HS-5 (cell line): ENCODE measurements at places on chromosomes 4 and X.

DNA sequence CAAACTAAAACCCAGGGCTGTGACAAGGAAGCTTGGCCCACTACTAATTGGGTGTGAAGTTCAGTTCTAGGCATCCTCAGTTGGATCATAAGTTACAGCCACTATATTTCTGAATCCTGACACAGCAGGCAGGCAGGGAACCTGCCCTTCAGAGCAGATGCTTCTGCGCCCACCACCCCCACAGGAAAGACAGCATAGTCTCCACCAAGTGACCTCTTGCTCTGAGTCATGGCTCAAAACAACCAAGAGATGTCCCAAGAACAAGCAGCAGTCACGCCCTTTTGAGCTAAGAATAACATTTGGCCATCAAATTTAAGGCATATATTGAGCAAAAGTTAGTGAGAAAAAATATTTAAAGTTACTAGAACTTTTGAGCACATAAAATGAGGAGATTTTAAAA, 170.7 kb upstream of the SMARCAD1 start:
- peak; percentile 15 for DNase-seq

GRCh38 chr4:57249083-57249482, 138.9 kb upstream of the IGFBP7 start:
- DNase-seq = peak; percentile 10

GRCh38 chrX:38060331-38060878, 54.1 kb downstream of the SYTL5 start:
- no peak for DNase-seq

DNA sequence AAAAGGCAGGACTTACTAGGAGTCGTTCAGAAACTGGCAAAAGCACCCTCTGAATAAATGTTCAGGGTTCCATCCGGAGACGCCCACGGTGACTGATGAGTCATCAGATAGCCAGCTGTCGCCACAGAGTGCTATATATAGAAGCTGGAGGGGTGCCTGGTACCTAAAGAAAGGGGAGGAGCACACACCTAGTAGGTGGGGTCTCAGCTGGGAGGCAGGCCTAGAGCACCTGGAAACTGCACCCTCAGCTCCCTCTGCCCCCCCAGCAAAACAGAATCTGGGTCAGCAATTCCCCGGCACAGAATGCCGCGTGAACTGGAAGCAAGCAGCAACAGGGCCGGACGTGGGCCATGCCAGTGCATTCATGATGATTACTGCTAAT, 242.0 kb downstream of the BCOR start:
- no peak for DNase-seq

- no peak for DNase-seq
Measured at GRCh38 chr4:101355246-101355645, 7.9 kb upstream of the PPP3CA start.

- no peak for DNase-seq
Measured at GRCh38 chr4:144582975-144583374, 63.0 kb upstream of the HHIP start.

- DNase-seq = no peak
Measured at GRCh38 chr4:8129136-8129535, 29.5 kb downstream of the ABLIM2 start.

DNA sequence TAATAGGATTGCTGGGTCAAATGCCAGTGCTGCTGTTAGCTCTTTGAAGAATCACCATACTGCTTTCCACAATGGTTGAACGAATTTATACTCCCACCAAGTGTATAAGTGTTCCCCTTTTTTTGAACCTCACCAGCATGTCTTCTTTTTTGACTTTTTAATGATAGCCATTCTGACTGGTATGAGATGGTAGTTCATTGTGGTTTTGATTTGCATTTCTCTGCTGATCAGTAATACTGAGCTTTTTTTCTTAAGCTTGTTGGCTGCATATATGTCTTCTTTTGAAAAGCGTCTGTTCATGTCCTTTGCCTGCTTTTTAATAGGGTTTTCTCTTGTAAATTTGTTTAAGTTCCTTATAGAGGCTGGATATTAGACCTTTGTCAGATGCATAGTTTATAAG, 14.8 kb downstream of the USP38 start:
- no peak for DNase-seq

DNA sequence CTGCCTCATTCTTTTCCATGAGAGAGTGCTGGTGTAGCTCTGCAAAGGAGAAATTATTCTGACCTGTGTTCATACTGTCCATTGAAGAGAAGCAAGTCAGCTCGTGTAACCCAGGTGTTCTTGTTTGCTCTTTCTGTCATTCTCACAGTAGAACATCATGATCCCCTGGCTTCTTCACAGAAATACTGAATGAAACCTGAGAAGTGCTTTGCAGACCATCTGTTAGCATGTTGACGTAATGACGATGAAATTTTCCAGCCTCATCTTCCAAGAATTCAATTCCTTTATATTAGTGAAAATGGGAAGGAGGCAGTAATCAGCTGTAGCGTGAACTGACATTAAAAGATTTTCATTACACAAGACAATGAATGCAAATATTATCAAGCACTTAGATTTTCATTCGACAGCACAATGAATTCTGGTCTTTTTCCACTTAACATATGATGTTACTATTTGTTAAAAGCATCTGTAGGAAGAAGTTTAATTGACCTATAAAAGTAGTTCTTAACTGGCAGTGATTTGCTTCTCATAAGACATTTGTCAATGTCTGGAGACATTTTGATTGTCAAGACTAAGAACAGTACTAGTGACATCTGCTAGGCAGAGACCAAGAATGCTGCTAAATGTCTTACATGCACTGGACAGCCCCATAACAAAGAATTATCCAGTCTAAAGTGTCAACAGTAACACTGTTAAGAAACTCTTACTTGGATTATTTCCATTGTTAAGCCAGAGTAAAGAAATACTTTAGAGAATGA, 246.3 kb downstream of the BANK1 start:
- peak; percentile 25 for DNase-seq

GRCh38 chr4:166064721-166065120, 191.7 kb downstream of the TLL1 start:
- no peak for DNase-seq

GRCh38 chr4:76765473-76766183, 132.3 kb downstream of the SOWAHB start:
- DNase-seq = no peak

DNA sequence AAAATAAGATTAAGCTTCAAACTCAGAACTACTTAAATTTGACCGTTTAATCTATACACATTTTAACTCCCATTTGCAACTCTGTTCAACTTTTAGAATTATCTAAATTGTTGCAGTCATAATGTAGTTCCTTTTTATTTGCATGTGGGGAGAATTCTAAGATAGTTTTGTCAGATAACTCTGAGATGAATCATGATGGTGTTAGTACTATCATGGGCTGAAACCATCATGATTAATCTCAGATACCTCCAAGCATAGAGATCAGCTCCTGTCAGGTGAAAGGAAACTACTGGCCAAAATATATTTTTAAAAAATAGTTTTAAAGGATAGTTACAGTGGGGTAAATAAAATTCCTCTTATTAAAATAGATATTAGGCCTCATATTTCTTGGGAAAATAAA, 39.0 kb downstream of the FBXO8 start:
- DNase-seq = no peak

DNA sequence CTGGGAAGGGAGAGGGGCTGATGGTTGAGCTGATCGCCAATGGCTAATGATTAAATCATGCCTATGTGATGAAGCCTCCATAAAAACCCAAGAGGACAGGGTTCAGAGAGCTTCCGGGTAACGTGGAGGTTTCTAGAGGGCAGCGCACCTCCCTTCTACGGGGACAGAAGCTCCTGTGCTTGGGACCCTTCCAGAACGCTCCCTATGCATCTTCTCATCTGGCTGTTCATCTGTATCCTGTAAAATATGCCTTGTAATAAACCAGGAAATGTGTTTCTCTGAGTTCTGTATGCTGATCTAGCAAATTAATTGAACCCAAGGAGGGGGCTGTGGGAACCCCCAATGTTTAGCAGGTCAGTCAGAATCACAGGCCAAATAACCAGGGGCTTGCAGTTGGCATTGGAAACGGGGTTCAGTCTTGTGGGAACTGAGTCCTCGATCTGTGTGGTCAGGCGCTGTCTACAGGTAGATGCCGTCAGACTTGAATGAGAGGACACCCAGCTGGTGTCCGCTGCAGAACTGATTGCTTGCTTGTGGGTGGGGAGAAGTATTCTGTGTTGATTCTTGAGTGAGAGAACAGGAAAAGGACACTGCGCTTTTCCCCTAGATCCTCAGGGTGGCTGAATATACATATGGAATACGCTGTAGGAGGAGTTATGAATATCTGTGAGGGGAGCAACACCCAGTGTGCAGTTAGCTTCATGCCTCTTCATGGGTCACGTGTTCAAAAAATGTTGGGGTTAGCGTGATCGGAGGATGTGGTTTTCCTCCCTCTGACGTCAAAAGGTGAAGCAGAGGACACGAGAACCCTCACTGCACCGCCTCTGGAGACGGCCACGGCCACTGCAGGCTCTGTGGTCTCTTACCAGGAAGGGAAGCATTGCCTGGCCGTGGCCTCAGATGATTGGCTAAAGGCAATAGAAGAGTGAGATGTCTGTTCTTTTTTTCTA, 29.2 kb downstream of the HTT-AS start:
- no peak for DNase-seq

- DNase-seq = no peak
Measured at GRCh38 chrX:38652934-38653442, 91.6 kb downstream of the TSPAN7 start.

DNA sequence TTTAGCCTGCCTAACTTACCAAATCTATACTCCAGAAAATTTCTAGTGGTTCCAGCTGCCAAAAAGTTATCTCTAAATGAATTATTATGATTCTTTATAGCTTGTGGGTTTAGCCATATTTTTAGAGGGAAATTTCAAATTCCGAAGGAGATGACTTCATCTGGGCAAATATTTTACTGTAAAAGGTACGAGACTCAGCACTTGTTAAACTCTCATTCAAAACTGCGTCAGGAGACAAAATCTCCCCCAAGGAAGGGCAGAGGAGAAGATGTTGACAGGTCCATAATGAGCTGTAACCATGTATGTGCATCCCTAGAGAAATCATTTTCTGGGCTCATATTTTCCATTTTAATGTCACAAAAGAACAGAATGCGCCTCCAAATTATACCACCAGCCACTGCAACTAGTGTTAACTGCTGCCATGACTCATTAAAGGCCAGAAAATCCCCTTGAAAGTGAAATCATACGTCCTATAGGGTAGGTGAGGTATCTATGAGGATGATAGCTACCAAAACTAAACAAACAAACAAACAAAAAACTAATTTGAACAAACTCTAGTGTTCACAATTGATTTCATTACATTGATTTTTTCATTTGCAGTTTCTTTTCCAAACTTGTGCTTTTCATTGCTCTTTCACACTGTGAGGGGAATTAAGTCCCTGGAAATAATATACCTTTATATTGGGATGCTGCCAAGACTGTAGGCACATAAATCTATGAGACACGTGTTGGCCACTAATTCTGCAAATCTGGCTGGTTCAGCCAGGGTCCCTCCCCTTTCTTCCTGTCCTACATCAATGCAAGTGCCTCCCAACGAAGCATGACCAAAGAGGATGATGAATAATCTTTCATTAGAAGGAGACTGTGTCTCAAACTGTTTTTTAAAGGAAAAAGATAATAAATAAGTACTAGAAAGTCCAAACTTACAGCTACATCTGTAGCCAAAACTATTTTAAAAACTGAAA, 85.8 kb downstream of the ARHGAP6 start:
- no peak for DNase-seq

- DNase-seq = peak; percentile 10
Measured at GRCh38 chr4:10403633-10404445, 53.4 kb downstream of the ZNF518B start.

DNA sequence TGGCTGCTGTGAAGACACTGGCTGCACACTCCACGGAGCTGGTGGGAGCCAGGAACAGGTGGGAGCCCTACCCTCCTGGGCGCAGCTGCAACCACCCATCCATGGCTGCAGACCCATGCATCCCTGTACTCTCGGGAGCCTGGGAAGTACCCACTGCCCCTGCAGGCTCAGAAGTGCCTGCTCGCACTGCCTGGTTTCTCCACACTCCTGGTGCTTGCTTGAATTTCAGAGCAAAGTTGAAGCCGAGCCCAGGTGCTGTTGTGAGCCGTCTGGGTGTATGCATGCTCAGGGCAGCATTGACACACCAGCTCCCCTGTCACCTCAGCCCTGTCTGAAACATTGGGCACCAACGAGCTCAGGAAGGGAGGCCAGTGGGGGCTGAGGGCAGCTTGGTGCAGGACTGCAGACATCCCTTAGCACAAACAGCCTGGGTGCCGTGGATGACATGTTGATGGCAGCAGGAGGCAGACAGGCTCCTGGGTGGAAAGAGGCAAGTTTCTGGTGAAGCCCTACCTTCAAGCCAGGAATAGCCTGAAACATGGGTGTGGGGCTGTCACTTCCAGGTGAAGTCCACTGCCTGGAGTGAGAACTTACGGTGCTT, 585.9 kb downstream of the PCDH18 start:
- DNase-seq = no peak

DNA sequence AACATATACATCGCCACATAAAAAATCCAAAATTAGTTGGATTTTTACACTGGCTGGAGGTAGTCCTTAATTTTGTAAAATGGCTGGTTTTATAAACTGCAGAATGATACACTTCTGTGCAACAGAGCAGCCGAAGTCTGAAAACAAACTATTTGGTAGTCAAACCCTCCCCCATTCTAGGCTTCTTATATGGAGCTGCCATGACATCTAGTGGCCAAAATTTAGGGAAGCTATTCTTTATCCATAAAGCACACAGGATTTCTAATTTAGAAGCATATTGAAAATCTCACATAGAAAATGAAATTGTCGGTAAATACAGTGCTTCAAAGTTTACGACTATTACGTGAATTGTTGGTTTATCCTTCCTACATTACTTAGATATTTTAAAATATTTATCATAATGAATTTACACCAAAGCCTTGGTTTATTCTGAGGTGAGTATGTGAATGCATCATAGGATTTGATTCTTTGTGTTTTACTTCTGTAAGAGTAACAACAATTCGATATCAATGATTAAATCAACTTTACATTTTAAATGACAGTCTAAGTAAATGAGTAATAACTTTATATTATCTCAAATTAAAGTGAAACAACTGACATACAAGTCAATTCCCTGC, 113.4 kb upstream of the FAM241A start:
- peak; percentile 36 for DNase-seq

DNA sequence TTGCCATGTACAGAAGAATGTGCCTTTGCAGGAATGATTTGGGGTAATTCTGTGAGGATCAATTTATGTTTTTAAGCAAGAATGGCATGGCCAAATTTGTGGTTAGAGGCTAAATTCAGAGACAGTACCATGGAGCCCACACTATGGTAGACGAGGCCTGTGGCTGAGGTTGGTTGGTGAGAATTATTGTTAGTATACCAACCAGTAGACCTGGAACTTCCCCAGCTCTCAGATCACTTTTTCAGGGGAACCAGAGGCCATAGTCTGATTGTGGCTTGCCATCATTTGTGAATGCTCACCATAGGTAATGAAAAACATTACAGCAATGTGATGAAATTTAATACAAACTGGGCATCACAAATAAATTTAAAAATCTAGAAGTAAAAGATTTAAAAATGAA, 56.3 kb downstream of the SHISA3 start:
- DNase-seq = no peak
